HFF-Myc (cell line): ENCODE measurements at places on chromosomes 12 and 14.

- no peak for DNase-seq
Observed at GRCh38 chr14:73140811-73141323, 4.6 kb downstream of the PSEN1 start.

- DNase-seq, result no peak
Observed at GRCh38 chr14:96051642-96052540, 12.7 kb downstream of the C14orf132 start.

DNA sequence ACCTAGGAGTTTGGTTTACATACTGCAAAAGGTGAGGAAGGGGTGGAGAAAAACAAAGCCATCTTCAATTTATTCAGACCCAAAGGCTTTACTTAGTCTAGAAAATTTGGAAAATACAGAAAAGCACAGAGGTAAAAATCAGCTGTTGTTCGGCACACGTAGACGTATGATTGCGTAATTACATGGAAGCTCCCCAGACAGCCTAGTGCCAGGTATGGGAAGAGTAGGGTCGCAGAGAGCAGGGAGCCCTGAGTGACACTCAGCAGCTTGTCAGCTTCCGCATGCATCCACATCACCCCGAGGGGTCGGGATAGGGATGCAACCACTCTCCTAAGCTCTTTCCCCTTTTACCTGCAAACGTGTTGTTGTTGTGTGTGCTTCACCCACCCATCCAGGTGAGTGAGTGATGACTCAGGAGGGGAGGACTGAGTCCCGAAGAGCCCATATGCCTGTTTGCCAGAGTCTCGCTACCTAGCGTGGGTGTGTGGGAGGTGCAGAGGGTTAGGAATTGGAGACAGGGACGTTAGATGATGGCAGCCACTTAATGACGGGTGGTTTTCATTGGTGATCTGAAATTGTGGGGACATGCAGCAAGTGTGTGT is 20.1 kb downstream of the PIWIL1 start:
- no peak for DNase-seq

- DNase-seq, result no peak
Observed at GRCh38 chr14:59281609-59282377, 93.3 kb downstream of the DAAM1 start.

DNA sequence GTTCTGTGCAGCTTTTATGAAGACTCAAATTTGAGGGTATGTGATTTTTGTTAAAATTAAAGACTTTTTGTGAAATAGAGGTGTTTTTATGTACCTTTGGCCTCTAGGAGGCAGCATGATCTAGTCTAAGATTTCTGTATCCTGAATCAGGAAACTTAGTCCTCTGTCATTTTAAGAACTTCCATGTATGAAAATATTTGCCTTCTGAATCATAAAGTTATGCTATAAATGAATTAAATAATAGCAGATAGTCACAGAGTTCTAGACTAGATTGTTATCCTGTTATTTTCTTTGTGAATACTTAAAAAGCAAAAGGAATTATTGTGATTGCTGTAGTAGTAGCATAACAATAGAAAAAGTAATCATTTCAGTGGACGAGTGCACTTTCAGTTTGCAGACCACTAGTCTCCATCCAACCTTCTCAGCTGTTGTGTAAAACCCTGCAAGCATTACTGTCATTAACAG is 56.3 kb downstream of the FGD4 start:
- peak; percentile 40 for DNase-seq

DNA sequence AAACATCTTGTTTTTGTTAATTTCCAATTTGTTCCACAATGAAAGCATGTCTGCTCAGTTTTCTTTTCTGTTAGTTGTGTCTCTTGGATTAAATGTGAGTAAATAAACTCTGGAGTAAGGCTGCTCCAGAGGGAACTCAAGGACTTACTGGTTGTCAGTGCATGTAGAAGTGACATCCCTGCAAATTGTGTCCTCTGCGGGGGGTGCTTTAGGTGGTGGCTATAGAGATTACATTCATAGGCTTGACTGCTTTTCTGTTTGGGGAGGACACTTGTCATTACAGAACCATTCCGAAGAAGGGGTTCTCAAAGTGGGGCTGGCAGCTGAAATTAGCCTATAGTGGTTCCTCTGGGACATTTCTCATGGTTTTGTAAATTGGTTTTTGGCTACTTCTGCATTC is 8.8 kb downstream of the TMTC2 start:
- DNase-seq, result no peak

DNA sequence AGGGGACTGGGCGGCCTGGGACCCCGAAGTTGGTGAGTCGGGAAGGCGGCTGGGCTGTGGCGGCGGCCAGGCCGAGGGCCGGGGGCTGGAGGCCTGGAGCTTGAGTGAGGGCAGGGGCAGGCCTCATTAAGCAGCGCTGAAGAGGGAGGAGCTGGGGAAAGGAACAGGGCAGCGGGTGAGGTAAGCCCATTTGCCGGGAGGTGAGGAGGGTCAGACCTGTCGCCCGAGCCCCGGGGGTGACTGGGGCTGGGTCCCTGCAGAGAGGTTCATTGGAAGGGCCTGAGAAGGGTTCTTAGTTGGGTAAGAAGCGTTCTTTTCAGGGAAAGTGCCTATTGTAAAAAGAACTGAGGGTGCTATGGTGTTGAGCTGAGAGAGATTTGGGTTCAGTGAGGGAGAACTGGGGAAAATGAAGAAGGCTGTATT is 441 bp downstream of the RAB5B start:
- no peak for DNase-seq

GRCh38 chr12:4114986-4115385 is 158.6 kb upstream of the CCND2 start:
- DNase-seq, result no peak

DNA sequence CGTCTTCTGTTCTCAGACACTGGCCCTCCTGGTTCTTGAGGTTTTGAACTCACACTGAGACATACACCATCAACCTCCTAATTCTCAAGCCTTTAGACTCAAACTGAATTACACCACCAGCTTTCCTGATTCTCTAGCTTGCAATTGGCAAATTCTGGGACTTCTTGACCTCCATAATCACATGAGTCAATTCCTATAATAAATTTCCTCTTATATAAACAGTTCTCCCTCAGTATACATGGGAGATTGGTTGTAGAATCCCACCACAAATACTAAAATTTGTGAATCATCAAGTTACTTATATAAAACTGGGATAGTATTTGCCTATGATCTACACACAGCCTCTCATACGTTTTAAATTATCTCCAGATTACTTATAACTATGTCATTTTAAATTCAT is 162.2 kb downstream of the DIO2 start:
- DNase-seq, result no peak
